Stimulated activated CD4-positive, alpha-beta T cell treated with anti-CD3 and anti-CD28 coated beads, Interleukin-1b, Interleukin-23, amount 100 ng/mL, for 1 hour (primary cell): ENCODE measurements at places on chromosomes 16 and 17.

DNA sequence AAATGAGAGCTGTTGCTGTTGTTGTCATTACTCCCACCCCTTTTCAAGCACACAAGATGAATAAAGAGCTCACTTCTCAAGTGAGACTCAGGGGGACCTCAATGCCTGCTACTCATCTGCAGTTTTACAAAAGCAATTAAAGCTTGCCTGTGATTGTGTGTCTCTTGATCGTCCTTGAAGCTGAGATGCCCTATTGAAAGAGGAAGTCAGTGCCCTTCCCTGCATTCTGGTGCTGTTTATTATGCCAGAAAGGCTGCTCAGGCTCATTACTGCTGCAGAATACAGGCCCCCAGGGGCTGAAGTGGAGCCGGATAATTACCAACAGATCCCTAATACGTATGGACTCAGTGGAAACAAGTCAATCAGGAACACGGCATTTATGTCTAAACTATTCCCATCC lies 147.2 kb downstream of the HS3ST2 start:
- DNase-seq, result no peak

DNA sequence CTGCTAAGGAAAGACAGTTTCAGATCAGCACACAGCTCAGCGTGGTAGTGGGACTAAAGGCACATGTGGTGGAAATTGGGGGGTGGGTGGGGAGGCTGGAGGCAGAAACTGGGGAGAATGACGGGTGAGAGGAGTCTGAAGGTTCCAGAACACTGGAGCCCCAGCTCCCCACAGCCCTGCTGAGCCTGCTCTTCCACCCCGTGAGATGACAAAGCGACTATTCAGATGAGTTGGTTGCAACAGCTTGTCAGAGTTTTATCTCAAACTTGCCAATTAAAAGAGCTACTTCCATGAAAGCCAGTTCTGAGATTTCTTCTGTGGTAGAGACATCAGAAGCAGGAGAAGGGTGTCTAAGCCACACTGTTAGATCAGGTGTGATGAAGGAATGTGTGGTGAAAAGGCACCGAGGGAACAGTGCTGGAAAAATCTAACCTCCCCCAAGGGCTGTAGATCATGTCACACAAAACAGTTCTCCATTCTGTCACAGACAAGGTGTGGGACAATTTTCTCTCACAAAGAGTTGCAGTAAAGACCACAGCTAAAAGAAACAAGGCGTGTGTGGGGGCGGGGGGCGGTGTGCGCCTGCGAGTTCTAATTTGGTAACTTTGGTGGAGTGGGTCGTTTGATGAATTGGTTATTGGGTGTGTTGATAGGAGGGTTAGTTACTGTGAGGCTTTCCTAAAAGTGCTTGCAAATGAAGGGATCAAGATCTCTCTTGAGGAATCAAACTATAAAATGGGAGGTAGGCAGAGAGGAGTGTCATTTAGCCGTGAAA lies 39.0 kb downstream of the CCDC182 start:
- no peak for DNase-seq

- DNase-seq, result no peak
Observed at GRCh38 chr17:47741793-47742145, 8.7 kb downstream of the TBX21 start.

DNA sequence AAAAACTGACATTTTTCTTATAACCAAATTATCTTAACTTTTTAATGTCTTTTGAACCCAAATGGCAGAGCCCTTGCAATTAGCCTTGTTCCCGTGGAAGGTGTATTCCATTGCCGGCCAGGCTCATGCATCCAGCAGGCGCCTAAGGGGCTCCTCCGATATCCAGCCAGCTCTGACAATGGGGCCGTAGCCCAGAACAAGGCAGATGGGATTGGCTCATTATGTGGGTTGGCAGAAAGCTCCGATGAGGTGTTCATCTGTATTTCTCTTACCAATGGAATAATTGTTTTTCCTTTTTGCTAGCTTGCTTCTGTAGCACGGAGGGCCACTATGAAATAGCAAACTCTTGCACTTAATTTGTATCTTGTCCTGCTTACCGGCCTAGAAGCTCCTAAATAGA lies 208.2 kb upstream of the CHMP6 start:
- no peak for DNase-seq

DNA sequence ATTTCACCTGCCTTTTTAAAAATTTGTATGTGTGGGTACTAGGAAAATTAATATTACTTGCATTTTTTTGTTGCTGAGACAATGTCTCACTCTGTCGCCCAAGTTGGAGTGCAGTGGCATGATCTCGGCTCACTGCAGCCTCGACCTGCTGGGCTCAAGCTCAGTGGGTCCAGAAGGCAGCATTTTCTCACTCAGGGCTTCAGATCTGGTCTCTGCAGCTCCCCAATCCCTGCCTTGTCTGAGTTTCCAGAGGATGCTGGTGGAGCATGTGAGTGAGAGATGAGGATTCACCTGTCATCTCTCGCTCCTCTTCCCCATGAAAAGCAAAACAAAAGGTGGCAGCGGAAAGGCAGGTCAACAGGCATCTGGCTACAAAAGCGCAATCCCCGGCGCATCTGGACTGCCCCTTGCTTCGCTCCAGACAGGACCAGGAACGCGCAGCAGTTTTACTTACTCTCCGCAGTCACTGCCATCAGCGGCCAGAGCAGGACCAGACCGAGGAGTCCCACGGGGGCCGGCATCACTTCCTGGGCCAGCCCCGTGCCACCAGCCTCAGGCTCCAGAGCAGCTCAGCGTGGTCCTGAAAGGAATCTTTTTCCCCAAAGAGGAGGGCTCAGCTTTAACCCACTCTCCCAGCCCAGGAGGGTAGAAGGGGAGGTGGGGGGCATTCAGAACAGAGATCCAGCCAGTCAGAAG lies 59.9 kb downstream of the LITAF start:
- no peak for DNase-seq

DNA sequence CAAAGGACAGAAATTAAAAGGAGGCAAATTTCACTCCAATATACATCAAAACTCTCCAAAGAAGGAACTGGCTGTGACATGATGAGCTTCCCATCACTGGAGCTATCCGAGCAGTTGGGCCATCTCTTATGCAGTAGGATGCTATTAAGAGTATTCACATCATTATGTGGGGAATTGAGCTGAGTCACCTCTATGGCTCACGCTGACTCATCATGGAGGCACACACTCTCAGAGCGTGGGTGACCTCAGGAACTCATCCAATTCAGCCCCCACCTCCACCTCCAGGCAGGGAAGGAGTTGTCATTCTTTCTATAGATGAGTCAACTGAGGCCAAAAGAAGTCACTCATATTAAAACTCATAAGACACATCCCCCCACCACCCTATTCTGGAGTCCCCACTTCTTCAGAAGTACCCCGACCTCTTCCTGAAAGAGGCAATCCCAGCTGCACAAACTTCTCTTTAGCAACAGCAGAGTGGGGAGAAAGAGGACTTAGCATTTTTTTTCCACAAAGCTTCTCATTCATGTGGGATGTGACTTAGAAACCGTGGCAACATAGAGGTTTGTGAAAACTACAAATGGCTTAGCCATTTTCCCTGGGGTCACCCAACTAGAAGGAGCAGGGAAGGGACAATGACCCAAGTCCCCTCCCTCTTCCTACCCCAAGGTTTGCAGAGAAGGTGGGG lies 32.5 kb downstream of the ABCC12 start:
- DNase-seq, result no peak

GRCh38 chr16:80303691-80304090 lies 237.1 kb upstream of the DYNLRB2 start:
- no peak for DNase-seq

GRCh38 chr17:50145532-50146229 lies 4.8 kb downstream of the PPP1R9B start:
- DNase-seq, result no peak

- DNase-seq, result no peak
Observed at GRCh38 chr17:50767446-50767845, at the start of gene ANKRD40CL. Gene ANKRD40CL (minus strand): TSS chr17:50767518. CDS start chr17:50766913, 605 bp downstream.

DNA sequence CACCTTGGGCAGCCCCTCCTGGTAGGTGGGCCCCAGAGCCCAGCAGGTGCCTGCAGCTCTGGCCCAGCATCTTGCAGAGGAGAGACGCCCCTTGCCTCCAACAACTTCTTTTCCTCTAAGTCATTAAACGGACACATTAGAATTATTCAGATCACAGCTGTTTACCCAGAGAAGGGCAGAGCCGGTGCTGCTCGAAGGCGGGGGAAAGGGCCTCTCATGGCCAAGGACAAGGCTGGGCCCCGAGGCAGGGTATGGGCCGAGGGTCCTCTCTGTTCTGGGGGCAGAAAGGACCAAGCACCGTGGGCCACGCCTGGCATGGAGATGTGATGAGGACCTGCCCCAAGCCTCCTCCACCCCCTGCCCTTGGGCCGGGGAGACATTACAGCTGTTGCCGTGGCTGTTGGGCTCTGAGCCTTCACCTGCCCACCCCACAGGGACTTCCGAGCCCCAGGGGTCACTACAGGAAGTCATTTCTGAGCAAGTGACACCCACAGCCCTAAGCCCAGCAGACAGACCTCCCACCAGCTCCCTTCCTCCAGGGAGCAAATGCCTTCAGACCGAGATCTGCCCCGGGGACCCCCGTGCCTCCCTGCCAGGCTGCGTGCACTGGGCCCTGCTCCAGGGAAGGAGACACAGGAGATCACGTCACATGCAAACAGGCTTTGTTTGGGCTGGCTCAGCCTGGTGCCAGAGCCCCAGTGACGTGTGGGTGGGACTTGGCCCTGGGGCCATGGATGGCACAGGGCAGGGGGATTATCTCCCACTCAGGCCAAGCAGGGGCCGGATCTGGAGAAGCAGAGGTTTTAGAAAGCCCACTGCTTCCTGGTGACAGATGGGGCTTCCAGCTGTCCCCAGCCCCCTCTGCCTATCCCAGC lies 699 bp upstream of the PVALEF start:
- DNase-seq, result no peak

- DNase-seq, result no peak
Observed at GRCh38 chr16:63403792-63404191, 1367.6 kb upstream of the CDH8 start.

- DNase-seq, result no peak
Observed at GRCh38 chr16:54125751-54126655, 160.6 kb downstream of the IRX3 start.

- no peak for DNase-seq
Observed at GRCh38 chr17:55351226-55351625, 70.4 kb downstream of the MMD start.

GRCh38 chr16:3004319-3004718 lies 8.4 kb upstream of the CLDN9 start:
- DNase-seq, result no peak

- no peak for DNase-seq
Observed at GRCh38 chr17:65197201-65197600, 60.0 kb downstream of the RGS9 start.
